NCI-H1436 treated with DMSO at 0.1 percent for 48 hours (cell line): ENCODE measurements at places on chromosomes 6 and 20.

DNA sequence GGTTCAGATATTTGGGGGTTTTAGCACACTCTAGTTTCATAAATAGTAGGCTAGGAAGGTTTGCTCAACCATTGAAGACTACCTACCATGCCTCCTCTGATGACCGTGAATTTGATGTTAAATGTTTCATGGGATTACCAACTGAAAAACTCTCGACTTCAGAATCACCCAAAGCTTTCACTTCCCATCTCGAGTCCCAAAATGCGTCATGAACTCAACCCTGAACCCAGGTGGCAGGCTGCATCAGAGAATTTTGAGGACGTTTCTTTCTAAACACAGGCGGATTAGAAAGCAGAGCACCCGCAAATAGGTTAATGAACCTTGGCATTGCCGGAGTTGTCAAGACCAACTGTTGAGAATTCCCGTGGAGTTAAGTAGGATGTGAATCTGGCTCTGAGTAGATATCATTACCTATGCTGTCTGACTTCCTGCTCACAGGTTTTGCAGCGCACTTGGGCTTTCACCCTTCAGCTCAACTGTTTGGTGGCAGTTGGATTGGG is 98.4 kb upstream of the ADTRP start:
- DNase-seq, result no peak

GRCh38 chr6:40671001-40671693 is 84.0 kb upstream of the LRFN2 start:
- no peak for DNase-seq

DNA sequence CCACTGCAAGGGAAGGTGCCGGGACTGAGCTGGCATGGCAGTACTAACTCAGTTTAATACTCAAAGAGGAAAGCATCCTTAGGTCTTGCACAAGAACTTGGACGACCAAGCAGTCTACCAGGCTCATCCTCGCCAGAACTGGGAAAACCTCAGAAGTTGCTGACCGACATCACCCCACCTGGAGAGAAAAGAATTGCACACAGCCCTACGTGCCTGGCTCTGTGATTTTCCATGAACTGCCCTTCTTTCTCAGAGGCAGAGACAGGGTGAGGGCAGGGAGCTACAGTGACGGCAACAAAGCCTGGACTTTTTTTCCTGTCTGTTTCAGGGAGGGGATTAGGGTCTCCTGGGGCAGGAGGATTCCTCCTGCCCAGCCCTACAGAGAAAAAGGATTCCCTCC is 8.0 kb downstream of the JAG1 start:
- DNase-seq, result no peak

DNA sequence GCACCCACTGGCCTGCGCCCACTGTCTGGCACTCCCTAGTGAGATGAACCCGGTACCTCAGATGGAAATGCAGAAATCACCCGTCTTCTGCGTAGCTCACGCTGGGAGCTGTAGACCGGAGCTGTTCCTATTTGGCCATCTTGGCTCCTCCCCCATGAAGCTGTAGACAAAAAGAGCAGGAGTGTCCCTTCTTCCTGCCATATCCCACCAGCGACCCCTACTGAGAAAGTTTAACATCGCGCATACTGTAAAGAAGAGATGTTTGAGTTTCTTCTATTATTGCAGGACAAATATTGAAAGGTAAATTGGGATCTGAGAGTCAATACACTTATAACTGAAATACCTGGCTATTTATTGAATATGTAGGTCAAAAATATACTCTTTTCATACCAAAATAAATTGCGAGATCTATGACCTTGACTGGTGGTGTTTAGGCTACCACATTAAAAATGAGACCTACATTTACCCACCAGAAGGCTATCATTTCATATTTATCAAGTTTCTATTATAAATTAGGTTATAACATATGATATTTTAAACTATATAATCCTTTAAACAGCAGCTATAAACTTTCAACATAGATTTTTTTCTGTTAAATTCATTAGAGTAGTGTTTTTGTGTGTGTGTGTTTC is 586.3 kb downstream of the HTR1B start:
- no peak for DNase-seq

DNA sequence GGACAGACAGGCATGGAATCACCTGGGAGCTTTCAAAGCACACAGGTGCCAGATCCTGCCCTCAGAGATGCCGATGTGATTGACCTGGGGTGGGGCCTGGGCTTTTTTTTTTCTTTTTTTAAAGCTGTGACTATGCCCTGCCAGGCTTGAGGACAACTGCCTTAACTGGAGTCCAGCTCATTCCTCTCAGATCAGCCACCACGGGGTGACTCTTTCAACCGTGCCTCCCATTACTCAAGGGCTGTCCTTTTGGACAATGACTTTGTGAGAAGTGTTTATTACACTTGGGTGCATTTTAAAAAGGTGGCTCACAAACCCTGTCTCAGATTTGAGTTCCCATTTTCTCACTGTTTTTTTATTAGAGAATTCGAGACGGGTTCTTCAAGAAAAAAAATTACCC is 57.1 kb upstream of the RALY start:
- DNase-seq, result no peak
